ENCODE measurements at places on chromosomes 2 and 18.
A peak's percentile ranks its signal among the peaks of the same experiment; 100 is the strongest.

DNA sequence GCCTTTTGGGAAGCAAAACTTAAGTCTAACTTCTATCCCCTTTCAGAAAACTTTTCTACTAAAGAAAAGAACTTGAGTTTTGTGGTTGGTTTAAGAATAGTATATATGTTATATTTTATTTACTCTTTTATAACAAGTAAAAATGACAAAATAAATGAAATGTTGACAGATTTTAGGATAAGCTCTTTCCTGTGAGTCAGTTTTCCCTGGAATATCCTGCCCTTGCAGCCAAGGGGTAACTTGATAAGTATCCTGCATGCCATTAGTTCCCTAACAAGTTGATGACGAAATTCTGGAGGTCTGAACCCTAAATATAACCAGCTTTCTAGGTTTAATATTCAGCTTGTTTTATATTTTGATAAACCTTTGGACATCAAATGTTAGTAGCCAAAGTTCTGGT, 7.3 kb upstream of the HTR2B start:
- no peak for DNase-seq

DNA sequence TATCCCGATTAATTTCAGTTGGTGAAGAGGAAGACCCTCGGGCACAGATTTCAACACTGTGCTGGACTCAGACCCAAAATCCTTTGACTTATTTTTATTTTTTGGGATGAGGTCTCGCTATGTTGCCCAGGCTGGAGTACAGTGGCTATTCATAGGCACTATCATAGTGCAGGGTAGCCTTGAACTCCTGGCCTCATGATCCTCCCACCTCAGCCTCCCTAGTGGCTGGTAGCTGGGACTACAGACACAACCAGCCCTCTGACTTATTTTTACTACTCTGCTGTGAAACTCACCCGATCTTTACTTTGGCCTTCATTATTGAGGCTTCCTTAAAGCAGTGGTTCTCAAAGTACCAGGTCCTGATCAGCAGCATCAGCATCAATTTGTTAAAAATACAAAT, 18.2 kb upstream of the ADAM17 start:
- no peak for DNase-seq

- no peak for DNase-seq
Observed at GRCh38 chr2:177265824-177266817, 1.6 kb upstream of the NFE2L2 start.

GRCh38 chr2:96916646-96917543, 47.0 kb upstream of the SEMA4C start:
- DNase-seq: no peak

- no peak for DNase-seq
Observed at GRCh38 chr2:85779641-85780315, 26.0 kb downstream of the ATOH8 start.

- no peak for DNase-seq
Observed at GRCh38 chr18:9858642-9859041, 27.1 kb upstream of the TXNDC2 start.

- DNase-seq: no peak
Observed at GRCh38 chr2:229350117-229350805, 79.2 kb upstream of the PID1 start.

DNA sequence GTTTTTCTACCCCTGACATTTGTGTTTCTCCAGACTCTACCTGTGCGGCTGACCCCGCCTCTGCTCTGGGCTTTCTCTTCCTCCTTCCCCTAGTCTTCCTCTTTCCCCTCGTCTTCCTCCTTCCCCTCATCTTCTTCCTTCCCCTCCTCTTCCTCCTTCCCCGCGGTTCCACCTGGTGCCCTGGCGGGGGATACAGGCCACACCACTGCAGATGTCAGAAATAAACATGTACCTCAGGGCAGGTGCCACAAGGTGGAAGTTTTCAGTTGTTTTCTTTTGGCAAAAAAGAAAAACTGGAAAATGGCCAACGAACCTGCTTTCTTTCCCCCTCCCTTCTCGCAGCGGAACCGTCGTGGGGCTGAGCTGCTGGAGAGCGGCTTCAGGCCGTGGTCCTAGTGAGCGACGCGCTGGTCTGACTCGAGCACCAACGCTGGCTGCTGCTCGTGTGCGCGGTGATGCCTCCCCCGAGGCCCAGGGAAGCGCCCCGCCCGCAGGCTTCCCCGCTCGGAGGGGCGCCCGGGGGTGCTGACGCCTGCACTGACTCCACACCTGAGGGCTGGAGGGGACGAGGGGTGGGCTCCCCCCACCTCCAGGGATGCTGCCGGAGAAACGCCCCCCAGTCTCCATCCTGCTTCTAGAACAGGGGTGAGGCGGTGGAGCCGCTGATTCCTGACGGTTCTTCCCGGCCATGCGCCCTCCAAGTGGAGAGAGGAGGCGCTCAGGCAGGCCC, 83.7 kb upstream of the ZNF516 start:
- no peak for DNase-seq

DNA sequence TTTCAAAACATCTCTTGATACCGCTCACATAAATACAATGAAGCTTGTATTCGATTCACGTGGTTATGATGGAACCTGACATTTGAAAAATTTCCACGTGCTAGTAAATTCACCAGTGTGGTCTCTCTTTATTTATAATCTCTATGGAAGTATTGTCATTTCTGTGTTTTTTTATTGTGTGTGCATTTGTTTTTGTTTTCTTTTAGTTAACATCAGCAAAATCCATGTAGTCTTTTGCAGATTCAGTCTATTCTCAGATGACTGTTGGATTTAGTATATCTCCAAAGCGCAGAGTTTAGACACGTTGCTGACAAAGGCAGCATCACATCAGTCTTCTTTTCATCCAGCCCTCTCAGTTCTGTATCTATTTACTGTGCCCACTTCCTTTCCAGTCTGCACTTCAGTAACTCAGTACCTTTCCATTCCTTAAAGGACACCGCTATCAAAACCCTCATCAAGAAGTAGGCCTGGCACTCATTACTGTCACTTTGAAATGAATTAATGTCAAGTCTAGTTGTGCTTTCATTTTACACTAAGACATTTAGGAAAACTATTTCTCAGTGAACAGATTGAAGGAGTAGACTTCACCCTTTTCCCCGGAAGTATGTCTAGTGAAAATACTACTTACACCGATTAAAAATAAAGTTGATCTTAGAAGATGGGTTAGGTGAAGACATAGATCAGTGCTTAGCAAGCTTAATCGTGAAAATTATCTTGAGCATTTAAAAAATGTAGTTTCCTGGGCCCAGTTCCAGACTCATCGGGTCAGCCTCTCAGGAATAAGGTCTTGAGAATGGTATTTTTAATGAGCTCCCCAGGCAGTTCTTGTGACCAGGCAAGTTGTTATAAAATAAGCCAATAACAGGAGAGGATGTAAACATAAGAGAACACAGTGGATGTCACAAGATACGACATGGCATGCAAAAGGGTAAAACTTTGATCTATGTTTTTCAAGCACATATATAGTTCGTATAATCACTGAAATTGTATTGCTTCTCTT, 506.8 kb upstream of the ZEB2 start:
- no peak for DNase-seq

GRCh38 chr2:88451811-88452564, 505 bp downstream of the FOXI3 start:
- no peak for DNase-seq

DNA sequence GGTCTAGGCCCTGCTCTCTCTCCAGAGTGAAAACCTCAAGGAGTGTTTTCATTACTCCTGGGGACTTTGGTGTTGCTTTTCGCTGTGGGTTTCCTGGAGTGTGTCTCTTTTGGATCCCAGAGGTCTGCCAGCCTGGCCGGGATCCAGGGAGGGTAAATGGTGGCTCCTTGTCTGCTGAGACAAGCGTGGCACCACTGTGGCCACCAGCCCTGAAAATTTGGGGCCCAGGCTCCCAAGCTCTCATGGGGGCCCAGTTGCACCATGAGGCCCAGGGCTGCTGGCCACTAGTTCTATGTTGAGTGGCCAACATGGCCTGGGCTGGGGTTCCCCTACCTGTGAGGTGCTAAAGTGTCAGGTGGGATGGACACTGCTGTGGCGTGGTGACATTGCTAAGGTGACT, 144.8 kb downstream of the CTIF start:
- no peak for DNase-seq

DNA sequence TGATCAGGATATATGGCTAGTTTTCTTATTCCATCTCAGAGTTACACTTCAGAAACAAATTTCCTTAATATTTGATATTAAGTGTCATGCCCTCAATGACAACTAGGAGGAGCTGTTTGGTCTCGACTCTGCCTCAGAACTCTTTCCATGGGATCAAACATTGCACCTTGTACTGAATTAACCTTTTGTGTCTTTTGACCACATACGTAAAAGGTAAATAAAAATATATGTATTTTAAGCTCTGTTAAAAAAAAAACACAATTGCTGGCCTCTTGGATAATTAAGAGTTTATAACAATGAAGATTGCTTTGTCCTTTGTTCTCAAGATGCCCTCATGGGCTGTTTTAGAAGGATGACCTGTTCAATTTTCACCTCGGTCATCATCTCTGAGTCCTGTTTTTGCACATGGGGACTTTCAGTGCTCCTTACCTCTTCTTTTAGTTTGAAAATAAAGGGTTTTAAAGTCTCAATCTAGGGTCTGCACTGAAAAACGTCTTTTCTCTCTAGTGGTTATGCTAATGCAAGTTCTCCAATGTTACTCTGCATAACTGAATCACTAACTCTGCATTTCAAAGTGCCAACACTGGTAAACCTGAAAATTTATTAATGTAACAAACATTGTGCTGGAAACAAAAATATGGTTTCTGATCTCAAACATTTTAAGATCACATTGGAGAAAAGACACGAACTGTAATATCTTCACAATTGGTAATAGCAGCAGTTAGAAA, 18.8 kb upstream of the FN1 start:
- DNase-seq: no peak

GRCh38 chr2:236847538-236848263, 238.0 kb upstream of the COPS8 start:
- no peak for DNase-seq

- no peak for DNase-seq
Observed at GRCh38 chr2:104862058-104862941, 8.4 kb downstream of the POU3F3 start.

DNA sequence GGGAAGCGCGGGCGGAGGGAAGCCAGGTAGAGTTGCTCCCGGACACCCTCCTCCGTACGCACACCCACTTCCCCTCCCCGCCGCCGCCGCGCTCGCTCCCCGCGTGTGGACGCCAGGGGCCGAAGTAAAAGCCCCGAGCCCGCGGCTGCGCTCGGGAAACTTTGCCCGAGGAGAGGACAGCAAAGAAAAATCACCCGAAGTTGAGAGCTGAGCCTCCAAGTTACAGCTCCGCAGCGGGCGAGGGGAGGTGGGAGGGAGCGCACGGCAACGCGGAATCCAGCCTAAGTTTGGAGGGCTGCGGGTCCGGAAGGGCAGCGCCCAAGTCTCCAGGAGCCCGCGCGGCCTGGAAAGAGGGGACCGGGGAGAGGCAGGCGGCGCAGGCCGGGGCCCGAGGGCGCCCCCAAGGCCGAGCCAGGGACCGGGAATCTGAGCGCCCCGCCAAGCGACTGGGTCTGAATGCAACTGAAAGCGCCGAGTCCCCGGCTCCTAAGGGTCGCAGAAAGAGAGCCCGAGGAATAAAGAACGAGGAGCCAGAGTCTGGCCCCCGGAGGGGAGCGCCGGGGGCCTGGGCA, 706 bp upstream of the BCL11A start:
- DNase-seq: no peak

DNA sequence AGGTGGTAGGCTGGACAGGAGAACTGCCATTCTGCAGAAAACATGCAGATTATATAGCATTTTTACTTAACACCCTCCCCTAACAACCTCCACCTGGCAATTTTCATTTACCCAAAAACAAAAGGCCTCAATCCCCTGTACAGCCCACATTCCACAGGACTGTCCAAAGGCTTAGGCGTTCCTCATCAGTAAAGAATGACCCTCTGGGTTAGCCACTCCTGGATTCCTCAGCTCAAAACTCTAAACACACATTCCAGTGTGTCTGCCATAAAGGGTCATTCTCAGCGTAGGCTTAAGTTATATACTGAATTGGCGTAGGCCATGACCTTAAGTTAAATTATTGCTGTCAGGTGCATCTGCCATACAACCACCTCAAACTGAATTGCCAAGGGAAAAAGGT, 261.8 kb upstream of the CHAC2 start:
- no peak for DNase-seq

- DNase-seq: no peak
Observed at GRCh38 chr18:13524054-13524453, 202.3 kb downstream of the FAM210A start.

DNA sequence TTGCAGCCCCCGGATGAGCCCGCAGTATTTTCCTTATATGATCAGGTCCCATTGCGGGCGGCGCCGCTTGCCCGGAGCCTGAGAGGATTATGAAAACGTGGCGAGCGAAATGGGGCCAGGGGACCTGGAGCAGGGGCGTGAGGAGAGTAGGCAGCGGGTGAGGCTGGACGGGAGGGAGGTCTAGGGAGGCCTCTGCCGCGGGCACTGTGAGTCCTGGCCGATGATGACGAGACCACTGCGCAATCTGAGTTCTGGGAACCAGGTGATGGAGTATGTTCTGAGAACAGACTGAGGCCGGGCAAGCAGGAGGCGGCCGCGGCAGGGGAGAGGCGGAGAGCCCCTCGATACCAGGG, 790 bp upstream of the ACAA2 start:
- no peak for DNase-seq

GRCh38 chr2:84808279-84808678, 72.6 kb downstream of the TRABD2A start:
- DNase-seq: no peak

- no peak for DNase-seq
Observed at GRCh38 chr2:228180181-228181097, 1.0 kb downstream of the SPHKAP start.

DNA sequence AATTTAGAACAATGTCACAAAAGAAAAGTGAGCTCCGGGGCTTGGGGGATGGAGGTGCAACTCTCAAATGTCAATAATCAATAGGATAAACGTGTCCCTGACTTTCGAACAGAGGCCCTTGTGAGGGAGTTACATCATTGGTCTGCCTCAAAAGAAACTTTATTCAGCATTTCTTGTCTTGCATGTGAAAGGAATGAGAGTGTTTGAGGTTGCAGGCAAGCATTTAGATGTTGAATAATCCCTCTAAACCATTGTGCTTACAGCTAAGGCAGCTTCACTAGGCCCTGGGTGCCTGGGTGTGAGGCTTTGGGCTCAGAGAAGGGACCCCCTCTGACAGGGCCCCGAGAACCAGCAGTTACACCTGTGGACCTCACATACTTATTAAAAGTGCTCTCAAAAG, 28.6 kb upstream of the FHL2 start:
- DNase-seq: no peak

- no peak for DNase-seq
Observed at GRCh38 chr2:43526994-43527393, 68.8 kb downstream of the THADA start.

GRCh38 chr2:63422556-63422955, 165.7 kb downstream of the WDPCP start:
- no peak for DNase-seq

- peak; percentile 68 for DNase-seq
Observed at GRCh38 chr18:23970161-23971096, 44.1 kb upstream of the TTC39C start.
